ENCODE measurements at places on chromosomes 11 and 22.

- DNase-seq = no peak
Measured at GRCh38 chr11:46100670-46101069, 20.6 kb downstream of the PHF21A start.

DNA sequence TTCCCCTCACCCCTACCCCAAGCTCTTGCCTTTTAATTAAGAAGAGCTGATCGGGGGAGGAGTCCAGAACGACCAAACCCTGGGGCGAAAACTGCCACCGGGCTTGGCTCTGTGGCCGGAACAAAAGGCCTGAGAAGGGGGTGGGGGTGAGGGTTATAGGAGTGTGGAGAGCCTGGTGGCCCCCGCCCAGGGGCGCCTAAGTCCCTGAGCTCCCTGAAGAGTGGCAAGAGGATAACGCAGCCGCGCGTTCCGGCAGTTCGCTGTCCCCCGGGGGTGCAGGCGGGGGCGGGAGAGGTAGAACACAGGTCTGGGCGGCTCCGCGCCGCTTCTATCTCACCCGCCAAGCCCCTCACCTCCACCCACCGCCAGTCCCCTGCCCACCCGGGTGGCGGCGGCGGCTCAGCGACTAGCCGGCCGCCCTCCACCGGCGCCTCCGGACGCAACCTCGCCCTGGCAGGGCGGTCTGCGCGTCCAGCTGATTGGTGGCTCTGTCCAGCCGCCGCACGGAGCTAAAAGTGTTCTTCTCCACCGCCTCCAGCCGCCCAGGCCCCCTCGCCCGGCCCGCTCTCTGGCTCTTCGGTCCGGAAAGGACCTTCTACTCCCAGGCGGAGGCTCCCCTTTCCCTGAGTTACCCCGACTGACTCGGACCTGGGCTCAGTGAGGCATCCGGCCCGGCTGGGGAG lies 18.7 kb upstream of the BDNF start:
- DNase-seq = no peak

- no peak for DNase-seq
Measured at GRCh38 chr11:26860091-26860780, 133.7 kb upstream of the FIBIN start.

DNA sequence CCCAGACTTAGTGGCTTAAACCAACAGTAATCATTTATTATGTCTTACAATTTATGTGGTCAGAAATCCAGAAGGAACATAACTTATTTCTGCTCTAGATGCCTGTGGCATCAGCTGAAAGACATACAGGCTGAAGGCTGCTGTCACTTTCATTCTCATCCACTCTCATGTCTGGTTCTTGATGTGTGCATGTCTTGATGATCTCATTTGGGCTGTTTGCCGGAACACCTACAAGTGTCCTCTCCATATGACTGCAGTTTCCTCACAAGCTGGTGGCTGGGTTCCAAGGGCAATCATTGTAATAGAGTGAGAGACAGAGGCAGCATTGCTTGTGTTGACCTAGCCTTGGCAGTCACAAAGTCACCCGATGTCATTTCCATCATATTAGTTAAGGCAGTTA lies 1375.9 kb upstream of the RAG2 start:
- no peak for DNase-seq

GRCh38 chr11:64809781-64810241 lies 540 bp downstream of the MEN1 start:
- no peak for DNase-seq

- peak; percentile 66 for DNase-seq
Measured at GRCh38 chr11:61369372-61370348, 7.5 kb downstream of the TMEM138 start.

- no peak for DNase-seq
Measured at GRCh38 chr22:41534219-41534618, 10.1 kb downstream of the POLR3H start.

DNA sequence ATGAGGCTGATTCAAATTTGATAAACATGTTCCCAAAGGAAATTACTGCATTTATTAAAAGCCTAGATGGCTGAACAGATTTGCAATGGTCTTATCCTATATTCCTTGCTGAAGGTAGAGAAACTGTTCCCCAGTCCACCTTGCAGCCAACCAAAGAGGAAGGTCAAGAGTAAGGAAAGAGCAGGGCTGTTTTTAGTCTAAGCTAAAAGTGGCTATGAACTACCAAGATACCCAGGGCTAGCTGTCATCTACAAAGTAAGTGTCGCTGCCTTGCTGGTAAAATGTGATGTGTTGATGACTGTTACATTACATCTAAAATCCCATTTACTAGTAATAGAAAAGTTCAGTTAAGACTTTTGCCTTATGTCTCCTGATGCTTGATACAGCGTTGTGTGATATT lies 290.1 kb upstream of the MPPED2 start:
- no peak for DNase-seq

DNA sequence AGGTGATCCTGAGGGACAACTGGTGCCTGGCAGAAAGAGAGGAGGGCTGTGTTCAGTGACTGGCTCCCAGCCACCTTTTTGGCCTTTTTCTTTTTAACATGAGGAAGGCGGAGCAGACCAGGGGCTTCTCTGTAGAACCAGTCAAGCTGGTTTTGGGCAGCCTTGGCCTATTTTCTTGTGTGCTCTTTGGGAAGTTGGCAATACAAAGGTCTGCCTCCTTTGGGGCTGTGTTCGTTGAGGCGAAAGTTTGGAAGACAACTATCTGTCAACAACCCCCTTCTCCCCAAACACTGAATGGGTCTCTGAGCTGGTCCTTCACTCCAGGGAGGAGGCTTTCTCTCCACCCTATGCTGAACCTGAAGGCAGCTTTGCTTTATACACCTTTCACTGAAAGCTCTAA lies 8.5 kb downstream of the MARK2 start:
- no peak for DNase-seq

DNA sequence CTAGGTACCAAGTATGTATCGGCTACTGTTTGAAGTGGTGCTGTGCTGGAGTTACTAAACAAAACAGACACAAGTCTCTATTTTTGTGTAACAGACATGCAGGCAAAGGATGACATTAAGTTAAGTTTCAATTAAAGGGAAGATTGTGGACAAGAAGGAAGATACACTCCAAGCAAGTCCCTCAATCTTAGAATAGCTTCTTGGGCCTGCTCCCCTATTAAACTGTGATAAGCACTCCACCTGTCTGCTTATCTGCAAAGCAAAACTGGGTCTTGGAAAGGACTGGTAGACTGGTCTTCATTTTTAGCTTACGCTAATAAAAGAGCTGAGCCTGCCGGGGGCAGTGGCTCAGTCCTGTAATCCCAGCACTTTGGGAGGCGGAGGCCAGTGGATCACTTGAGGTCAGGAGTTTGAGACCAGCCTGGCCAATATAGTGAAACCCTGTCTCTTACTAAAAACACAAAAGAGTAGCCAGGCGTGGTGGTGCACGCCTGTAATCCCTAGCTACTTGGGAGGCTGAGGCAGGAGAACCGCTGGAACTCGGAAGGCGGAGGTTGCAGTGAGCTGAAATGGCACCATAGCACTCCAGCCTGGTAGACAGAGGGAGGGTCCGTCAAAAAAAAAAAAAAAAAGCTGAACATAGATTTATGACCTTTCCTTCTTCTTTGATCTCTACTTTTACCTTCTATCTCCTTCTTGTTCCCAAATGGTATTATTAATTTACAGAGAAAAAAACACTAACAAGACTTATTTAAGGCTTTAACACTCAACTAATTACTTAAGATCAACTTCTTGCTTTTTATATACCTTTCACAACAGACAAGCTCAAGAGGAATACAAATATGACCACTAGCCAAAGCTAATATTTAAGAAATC lies 4.1 kb downstream of the DDX17 start:
- no peak for DNase-seq

- DNase-seq = no peak
Measured at GRCh38 chr11:122727101-122727929, 71.8 kb downstream of the UBASH3B start.

DNA sequence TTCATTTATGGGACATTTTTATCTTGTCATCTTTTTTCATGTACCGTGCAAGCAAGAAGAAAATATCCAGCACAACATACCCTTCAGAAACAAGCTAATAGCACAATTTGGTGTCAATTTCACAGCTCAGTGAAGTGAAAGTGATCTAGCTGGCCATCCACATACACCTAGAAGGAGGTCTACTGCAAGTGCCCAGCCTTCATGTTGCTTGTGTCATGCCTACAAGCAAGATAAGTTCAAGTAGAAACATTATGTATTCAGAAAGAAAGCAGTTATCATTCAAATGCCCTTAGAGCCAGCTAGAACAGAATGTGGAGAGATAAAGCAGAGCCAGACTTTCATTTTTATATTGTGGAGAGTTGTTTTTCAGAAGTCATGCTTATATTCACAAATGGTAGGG lies 325.7 kb upstream of the PITPNB start:
- no peak for DNase-seq

DNA sequence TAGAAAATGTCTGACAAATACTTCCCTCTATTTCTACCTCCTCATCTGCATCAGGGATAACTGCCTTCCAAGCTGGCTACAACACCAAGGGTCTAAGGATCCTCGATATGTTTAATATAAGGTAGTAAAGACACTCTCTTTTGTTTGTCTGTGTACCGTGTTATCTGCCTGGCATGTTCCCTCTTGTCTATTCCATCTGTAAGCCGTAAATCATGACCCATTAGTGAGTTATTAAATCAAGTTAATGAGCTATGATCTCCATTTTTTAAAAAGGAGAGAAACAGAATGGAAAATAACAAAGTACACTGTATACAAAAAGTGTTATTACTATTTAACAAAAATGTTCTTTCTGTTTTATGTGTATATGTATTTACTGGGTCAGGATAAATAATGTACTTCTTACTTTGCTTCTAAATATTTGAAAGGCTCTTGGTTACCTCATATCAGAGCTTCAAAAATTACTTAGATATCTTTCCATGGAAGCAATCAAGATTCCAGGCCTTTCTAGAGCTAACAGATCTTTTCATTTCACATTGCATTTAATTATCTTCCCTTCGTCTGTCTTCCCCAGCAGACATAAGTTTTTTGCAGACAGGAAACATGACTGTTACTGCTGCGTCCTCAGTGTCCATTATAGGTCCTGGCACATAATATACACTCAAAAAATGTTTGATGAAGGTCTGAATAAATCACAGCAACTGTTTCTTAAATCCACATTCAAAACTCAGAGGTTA lies 342.6 kb upstream of the CCDC90B start:
- DNase-seq = no peak

DNA sequence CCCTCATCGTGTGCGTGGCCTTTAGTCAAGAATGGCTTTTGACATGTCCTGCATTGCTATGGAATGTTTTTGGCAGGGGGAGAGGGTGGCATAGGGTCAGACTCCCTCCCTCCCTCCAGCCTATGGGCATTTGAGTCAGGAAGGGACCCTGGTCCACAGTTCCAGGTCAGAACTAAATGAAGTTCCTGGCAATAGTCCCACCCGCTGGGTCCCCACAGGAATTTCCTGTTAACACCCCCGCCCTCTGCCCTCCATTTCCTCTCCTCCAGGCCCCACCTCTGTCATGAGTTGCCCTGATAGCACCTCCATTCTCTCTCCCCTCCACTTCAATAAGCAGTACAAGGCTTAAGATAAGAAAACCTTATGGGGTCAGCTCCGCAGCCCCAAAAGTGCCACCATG lies 40.8 kb upstream of the LMO2 start:
- DNase-seq = no peak

DNA sequence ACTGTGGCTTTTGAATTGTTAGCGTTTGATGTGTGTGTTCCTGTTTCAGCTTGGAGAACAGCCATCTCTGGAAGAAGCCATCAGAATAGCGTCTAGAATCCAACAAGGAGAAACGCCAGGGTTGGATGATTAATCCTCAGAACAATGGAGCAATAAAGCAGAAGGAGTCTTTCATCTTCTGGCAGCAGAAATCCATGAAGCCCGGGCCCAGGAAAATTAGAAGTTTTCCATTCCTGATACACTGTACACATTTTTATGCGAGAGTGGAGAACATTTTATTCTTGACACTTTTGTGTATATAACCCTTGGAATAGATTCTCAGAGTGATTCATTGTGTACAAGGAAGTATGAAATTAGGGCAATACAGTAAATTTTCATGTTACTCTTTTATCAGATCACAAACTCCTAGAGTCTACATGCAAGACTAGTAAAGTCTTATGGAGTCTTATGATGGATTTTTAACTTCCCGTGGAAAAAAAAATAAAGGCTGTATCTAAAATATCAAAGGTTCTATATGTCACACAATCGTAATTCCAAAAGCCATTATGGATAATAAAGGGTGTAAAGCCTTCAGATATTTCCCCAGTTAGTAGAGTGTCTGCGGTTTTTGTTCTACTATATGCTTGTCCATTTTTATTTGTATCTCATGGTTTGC lies 45.9 kb upstream of the WEE1 start:
- no peak for DNase-seq

DNA sequence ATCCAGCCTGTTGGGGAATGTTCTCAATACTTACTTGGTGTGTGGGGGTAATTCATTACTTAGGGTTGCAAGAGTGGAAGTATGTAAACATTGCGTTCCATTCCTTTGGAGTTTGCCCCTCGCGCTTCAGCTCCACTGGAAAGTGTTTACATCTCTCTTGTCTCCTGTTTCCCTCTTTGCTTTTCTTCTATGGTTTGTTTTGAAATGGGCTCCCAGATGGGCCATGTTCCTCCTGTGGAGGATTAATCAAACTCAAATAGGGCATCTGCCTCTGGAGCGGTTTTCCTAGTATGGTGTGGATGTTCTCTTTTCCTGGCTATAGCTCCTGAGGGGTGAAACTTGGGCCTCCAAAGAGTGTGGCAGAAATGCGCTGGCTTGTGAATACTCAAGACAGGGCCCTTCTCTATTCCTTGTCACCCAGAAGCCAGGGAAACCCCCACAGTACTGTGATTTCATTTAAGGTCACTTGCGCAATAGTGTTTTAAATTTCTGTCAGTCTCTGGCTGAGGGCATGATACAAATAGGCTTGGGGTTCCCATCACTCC lies 51.9 kb downstream of the CD44 start:
- no peak for DNase-seq

- peak; percentile 48 for DNase-seq
Measured at GRCh38 chr22:30485362-30485988, 13.7 kb upstream of the SEC14L3 start.

DNA sequence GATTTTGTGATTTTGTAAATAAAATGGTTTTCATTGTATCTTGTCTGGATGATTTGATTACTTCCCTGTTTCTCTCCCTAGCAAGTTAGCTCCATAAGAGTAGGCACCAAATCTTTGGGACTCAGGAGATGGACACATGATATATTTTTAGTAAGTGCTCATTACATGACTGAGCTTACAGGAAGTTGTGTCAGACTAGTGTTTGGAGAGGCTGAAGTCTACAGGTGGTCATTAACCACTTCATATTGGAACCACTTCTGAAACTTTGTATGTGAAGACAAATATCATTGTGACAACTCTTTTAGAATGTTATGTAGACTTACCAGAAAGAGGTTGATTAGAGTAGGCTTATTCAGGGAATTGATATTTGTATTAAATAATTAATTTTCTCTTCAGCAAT lies 19.1 kb downstream of the ARHGAP42 start:
- no peak for DNase-seq

Measured in Caki2 (cell line).